Cerebellar cortex (tissue), 1 donor: ENCODE measurements at places on chromosomes 4 and X.

- DNase-seq, result no peak
Observed at GRCh38 chr4:163527172-163527571, 32.7 kb downstream of the TMA16 start.

DNA sequence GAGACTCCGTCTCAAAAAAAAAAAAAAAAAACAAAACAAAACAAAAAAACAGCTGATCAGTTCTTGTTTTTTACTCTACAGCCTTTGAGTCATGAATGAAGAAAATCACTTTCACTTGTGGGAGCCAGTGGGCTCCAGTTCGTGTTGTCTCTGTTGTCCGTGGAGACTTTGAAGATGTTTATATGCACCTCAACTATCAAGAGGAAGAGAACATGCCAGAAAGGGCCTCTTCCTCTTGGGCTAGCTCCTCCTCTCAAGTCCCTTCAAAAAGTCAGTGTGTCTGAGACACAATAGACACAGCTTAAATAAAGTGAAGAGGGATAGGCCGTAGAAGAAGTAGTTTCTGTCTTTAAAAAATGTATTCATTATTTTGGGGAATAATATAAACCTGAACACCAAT, 182.7 kb downstream of the KDR start:
- no peak for DNase-seq

DNA sequence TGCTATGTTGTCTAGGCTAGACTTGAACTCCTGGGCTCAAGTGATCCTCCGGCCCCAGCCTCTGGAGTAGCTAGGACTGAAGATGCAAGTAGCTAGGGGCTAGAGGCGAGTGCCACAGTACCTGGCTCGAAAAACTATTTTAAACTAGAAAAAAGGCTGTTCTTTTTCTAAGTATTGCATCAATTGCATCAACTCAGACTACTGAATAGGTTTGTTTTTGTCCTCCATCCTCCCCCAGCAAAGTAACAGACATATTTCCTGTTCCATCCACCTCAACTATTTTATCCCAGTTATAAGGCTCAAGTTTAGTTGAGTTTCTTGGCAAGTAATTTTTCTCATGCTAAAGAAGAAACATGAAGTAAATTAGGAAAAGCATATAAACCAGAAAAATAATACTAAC, 4.1 kb downstream of the SH3RF1 start:
- DNase-seq, result no peak

GRCh38 chr4:123507376-123507775, 110.8 kb downstream of the SPRY1 start:
- DNase-seq, result no peak

DNA sequence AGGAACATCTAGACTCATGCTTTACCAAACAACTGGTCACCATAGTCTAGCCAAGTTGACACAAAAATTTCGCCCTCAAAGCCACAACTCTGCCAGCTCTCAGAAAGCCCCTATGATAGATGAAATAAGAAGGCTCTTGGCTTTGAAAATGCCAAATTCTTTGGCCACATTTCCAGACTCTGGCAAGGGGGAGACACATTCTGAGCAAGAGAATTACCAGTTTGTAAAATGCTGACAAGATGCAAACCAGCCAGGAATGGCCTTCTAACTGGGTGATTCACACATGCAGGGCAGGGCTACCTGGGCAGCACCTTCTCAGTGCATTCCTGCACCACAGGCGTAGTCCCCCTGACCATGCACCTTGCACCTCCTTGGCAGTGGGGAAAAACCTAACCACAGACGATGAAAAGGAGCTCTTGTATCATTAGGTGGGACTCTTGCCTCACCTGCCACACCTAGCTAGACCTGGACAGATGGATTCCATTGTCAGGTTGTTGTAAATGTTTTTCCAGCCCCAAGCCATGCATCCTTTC, 77.4 kb upstream of the CPEB2 start:
- DNase-seq, result no peak
